ENCODE measurements at places on chromosomes 12 and 14. TPM values are rescaled to one million over a fixed set of nuclear protein-coding genes. Genes with fewer than 3 reads are reported as not detected.

The ZFC3H1 gene
- total RNA-seq = 30.6 TPM

DNA sequence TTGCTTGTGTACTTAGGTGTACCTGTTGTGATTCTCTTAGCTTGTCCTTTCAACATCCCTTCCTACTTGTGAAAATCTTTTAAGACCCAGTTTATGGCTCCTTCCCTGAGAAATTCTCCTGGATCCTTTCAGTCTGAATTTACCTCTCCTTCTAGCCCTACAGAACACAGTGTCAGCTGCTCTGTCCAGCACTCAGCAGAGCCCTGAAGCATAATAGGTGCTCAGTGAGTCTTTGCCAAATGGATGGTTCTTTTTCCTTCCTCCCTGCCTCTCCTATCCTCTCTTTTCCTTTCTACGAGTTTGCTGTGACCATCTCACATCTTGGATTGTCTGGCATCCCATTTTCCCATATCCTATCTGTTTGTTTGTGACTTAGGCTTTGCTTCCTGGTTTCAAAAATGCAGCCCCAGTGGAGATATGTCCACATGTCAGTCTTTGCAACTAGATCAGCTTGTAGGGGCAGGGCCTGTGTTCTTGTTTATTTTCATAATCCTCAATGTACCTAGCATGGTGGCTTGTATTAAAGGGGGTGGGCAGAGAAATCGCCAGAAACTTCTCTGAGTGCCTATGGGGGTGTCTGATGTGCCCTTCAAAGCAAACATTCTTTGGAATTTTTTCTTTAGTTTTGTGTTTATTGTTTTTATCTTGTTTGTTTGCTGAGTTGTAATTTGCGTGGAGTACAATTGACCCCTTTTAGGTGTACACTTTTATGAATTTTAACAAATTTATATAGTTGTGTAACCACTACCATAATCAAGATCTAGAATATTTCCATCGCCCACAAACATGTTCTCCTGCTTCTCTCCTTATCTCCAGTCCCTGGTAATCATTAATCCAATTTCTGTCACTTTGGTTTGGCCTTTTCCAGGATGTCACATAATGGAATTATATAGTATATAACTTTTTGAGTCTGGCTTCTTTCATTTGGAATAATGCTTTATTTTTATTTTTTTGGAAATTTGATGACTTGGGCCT, 62.8 kb downstream of the SMOC1 start:
- DNase-seq = no peak
- H3K36me3 ChIP-seq = no peaks in the 10 kb centered on the region
- H3K27me3 ChIP-seq = peaks cover under 1% of the 10 kb centered on the region

DNA sequence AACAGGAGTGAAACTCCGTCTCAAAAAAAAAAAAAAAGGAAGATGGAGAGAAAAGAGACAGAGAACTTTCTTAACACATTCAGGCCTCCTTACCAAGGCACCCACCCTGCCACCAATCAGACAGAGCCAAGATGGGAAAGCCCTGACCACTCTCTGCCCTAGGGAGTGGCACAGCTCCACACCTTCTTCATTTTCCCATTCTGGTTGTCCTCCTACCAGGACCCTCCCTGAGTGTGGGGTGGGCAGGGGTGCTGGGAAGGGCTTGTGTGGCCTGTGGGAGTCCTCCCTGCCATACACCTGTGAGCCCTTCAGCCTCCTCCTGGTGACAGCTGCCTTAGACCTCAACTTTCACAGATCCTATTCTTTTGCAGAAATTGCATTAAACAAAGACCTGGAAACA, 513.6 kb downstream of the BCL11B start:
- no peaks in the 10 kb centered on the region for H3K27me3 ChIP-seq
- H3K4me1 ChIP-seq = no peaks in the 10 kb centered on the region
- DNase-seq = no peak

- no peaks in the 10 kb centered on the region for H3K27me3 ChIP-seq
- H3K27ac ChIP-seq = no peak overlapping the region
- H3K4me1 ChIP-seq = peaks cover under 1% of the 10 kb centered on the region
- DNase-seq = peak; percentile 69
These were observed 239.1 kb downstream of the SSPN start for GRCh38 chr12:26434299-26435068.

DNA sequence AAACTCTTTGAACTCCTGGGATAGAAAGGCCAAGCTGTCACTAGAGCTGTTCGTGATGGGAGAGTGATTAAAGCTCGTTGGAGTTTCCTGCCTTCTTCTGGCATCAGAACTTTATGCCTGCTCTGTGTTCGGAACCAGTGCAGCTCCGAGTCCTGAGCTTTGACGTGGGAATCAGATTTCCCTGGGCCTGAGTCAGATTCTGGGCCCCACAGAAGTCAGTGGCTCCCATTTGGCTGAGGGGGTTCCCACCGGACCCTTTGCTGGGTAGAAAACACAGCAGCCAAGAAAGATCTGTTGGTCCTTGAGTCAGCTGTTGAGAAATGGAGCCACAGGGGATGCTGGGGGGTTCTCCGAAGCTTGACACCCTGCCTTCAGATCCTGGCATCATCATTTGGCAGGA, 238.0 kb downstream of the CHST11 start:
- peak overlapping the region; percentile 95 for H3K27ac ChIP-seq
- H3K36me3 ChIP-seq = peaks cover 9% of the 10 kb centered on the region
- H3K27me3 ChIP-seq = peaks cover under 1% of the 10 kb centered on the region
- peak overlapping the region; percentile 17 for H3K4me3 ChIP-seq
- DNase-seq = no peak

All from HFFc6 (cell line).